Smooth muscle cell of bladder (primary cell): ENCODE measurements at places on chromosomes 3 and 15. TPM values are rescaled to one million over a fixed set of nuclear protein-coding genes. Genes with fewer than 3 reads are reported as not detected.

The SLC12A1 gene
- not detected in 2 replicates for total RNA-seq

The DUOXA2 gene
- not detected in 2 replicates for total RNA-seq

The ECE2 gene
- total RNA-seq = not detected in 2 replicates

The PLSCR2 gene
- total RNA-seq = not detected in 2 replicates

The SELENOS gene
- 72.7 and 85.5 TPM in 2 replicates for total RNA-seq

The CACNA2D3 gene
- 0.14 and 0.18 TPM in 2 replicates for total RNA-seq

The BLM gene
- total RNA-seq = 0.71 and 0.74 TPM in 2 replicates

The LRRIQ4 gene
- total RNA-seq = not detected in 2 replicates

The LRTM1 gene
- not detected in 2 replicates for total RNA-seq
